Kidney capillary endothelial cell (primary cell): ENCODE measurements at places on chromosomes 3 and 15.

GRCh38 chr3:124916837-124917409 is 17.6 kb downstream of the MUC13 start:
- DNase-seq: no peak

DNA sequence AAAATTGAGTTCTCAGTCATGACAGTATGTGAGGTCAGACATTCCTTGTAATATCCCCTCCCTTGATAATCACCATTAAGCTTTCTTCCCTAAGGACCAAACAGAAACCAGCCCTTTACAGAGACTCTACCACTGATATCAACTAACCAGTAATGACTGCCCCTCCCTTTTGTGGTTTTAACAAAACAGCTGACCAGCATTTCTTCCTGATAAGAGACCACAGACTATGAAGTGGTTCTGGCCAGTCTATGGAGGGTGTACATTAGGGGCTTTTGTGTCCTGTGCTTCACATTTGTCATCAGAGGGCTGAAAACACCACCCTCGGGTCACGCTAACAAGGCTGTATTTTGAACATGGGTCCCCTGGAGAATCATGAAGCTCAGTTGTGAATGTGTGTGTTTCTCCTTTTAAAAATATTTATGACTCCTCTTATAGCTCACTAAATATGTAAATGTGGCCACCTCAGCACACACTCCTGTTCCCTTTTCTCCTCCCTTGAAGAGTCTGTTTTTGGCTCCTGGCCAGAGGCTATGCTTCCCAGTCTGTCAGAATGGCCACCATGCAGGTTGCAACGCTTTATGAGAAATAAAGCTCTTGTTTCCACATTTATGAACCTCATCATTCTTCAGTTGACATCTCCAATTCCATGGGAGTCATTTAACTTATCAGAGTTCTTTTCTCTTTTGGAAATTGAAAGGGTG is 239.3 kb downstream of the CPNE4 start:
- no peak for DNase-seq

GRCh38 chr3:10554236-10554611 is 48.8 kb upstream of the ATP2B2 start:
- DNase-seq: no peak

- no peak for DNase-seq
Measured at GRCh38 chr15:63968700-63969099, 77.6 kb downstream of the DAPK2 start.

- DNase-seq: no peak
Measured at GRCh38 chr3:184636741-184637316, 75.0 kb downstream of the MAGEF1 start.

- DNase-seq: no peak
Measured at GRCh38 chr3:146145642-146146041, 15.3 kb downstream of the PLOD2 start.

- no peak for DNase-seq
Measured at GRCh38 chr15:33608714-33609113, 297.9 kb downstream of the RYR3 start.

- DNase-seq: no peak
Measured at GRCh38 chr15:75923756-75924155, 20.1 kb downstream of the FBXO22 start.

DNA sequence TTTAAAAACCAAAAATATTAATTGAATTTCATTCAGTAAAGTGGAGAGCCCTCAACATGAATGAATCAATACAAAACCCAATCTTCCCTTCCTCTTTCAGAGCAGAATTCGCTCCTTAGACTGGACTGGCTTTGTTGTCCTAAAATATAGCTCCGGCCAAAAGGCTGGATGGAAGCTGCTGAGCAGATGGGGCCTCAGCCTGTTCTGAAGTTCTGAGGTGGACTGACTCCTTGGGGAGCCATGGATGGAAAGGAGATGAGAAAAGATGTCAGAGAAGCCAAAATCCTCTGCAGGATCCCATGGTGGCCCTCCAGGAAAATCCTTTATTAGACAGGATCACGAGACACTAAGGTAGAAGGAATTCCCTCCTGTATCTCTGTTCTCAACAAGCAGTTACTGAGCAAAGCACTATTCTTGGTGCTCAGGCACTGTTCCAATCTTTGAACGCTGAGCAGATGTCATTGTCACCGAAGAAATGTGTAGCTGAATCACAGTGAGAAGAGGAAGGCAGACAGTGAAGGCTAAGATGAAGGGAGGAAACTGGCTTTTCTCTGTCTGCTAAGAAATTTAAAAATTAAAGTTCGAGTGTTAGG is 122.0 kb downstream of the SEMA6D start:
- DNase-seq: no peak

DNA sequence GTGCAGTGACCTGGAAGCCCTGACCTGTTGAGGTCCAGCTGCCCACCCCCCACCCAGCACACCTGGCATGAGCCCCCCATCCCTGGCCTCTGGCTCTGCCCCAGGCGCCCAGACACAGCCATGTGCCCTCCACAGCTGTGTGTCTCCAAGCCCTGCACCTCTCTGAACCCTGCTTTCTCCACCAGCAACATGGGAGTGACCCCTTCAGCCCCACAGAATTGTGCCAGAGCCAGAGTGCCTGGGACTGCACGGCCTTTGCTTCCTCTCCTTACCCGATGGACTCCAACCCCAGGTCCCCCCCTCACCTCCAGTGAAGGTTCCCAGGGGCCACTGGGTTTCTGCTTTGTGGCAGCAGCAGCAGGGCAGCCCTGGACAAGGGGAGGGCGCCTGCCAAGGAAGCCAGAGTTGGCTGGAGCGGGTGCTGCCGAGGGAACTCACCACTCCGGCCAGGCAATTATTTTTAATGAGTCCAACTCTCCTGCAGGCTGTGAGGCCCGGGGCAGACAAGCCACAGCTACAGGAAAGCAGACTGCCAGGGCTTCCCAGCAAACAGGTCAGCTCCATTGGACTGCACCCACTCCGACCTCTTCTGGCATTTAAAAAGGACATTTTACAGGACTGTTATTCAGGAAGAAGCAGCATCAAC is 24.1 kb downstream of the PRR20G start:
- no peak for DNase-seq

DNA sequence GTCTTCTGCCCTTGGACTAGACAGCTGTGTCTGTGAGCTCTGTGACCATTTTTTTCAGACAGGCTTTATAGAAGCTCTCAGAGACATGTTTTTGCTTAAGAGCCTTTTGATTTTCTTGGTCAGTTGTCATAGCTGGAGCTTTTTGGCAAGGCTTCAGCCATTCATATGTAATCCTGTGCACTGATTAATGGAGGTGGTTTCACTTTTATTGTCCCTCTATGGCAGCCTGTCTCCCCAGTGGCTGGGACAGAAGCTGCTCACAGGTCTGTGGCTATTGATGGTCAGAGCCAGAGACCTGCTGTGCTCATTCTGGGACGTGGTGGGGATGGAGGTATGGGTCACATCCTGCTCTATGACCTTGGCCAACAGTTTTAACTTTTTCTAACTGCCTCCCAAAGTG is 226.6 kb upstream of the LRRFIP2 start:
- no peak for DNase-seq

- DNase-seq: no peak
Measured at GRCh38 chr3:143054011-143054410, 52.6 kb downstream of the U2SURP start.

- DNase-seq: no peak
Measured at GRCh38 chr15:39066677-39067076, 502.1 kb upstream of the RASGRP1 start.

DNA sequence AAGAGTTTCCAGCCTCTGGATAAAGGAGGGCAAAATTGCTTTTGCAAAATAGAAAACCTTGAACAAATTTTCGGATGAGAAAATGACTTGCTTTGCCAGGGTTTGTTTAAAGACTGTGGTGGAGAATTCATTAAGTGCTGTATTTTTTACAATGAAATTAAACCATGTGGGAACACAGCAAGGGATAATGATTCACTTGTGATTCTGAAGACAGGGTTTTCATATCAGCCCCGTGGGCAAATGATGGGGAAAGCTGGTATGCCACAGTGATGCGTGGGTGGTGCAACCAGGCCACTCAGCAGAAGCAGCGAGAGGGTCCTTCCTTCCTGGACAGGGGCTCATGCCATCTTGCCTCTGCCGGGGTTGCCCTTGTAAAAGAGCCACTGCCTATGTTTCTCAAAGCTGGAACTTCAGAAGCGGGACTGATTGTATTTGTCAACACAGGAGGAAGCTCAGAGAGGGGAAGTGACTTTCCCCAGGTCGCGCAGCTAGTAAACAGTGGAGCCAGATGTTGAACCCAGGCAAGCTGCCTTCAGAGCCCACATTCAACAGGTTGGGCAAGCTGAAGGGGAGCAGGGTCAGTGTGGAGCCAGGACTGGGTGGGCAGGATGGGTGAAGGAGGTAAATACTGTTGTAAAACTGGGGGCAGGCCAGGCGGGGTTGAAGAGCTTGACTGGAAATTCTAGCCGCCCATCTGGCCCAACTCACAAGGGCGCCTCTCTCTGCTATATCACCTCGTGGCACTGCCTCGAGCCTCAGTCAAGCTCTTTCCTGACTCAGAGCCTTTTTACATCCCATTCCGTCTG is 79.1 kb downstream of the TOP2B start:
- DNase-seq: no peak

GRCh38 chr15:77243716-77244401 is 172.9 kb upstream of the TSPAN3 start:
- no peak for DNase-seq

GRCh38 chr15:27869697-27870281 is 229.3 kb downstream of the OCA2 start:
- DNase-seq: no peak

DNA sequence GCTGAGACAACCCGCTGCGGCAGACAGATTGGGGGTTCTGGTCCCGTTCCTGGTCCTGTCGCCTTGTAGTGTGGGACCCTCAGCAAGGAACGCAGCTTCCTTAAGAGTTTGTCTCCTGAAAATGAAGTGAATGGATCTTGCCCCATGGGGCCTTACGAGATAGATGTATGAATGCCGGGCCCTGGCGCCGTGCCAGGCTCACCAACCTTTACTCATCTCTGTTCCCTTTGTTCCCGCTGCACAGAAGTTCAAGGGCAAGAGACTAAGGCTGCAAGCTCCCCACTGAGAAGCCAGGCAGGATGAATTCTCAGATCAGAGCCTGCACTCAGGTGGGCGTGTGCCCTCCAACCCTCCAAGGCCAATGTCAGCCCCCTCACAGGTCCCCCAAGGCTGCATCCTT is 162.7 kb upstream of the IQSEC1 start:
- DNase-seq: no peak

GRCh38 chr3:32868719-32869512 is 51.1 kb downstream of the TRIM71 start:
- no peak for DNase-seq

- no peak for DNase-seq
Measured at GRCh38 chr3:192914848-192915247, 2.8 kb downstream of the MB21D2 start.

DNA sequence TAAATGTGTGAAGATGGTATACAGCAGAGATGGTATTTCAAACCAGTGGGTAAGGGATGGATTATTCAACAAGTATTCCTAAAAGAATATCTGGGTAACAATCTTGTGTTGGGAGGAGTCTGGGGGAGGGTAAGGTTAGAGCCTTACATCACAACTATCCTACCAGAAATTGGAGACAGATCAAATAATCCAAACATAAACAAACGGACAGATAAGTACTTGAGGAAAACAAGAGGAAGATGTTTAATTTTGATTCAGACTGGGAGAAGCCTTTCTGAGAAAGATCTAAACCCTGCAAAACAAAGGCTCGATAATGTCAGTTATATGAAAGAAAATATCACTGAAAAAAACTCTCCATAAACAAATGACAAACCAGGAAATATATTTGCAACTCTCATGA is 77.9 kb downstream of the SLC9A9 start:
- DNase-seq: no peak

DNA sequence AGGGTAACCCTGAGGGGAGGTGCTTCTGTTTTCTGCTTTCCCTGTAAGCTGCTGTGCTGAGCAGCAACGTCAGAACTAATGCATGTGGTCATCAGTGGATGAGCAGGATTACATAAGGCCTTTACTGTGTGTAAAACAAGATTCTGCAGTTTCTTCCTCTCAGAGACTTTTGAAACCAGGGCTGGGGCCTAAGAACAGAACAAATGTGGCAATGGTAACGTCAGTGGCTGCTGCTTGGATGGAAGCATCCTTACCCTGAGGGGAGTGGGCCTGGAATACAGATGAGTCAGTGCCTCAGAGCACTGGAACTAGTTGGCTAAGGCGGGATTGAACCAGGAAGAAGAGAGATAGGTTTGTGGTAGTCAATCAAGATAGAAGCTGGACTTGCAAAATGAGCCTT is 180.2 kb upstream of the KCNH8 start:
- no peak for DNase-seq

DNA sequence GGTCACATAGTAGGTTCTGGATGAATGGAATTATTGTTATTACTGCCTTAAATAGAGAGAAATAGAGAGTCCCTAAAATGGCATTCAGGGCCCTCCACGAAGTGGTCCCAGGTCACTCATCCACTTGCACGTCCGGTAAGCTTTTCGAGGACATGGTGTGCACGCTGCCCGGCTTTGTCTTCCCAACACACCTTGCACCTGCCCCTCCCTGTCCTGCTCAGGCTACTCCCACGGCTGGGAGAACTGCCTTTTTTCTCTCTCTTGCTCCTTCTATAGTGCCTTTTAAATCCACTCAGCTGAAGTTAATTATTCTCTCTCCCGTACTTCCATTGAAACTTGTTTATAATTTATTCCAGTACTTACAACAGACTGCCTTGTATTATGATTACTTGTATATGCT is 5.6 kb upstream of the DGKG start:
- no peak for DNase-seq

GRCh38 chr3:129723558-129724324 is 117.3 kb upstream of the PLXND1 start:
- no peak for DNase-seq

- peak; percentile 42 for DNase-seq
Measured at GRCh38 chr3:190586631-190587011, 72.7 kb downstream of the IL1RAP start.

GRCh38 chr15:68789534-68790241 is 31.0 kb downstream of the ANP32A start:
- DNase-seq: no peak
